Mesendoderm (in vitro differentiated cells): ENCODE measurements at places on chromosomes 6 and 20.

DNA sequence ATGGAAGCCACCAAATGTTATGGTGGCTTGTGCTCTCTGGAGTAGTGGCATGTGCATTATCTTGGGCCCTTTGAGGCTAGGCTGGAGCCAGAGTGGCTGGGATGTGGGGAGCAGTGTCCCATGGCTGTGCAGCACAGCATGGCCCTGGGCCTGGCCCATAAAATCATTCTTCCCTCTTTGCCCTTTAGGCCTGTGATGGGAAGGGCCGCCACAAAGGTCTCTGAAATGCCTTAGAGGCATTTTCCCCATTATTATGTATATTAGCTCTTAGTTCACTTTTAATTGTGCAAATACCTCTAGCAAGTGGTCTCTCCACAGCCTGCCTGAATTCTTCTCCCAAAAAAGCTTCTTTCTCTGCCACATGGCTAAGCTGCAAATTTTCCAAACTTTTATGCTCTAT is 297.3 kb upstream of the IRAK1BP1 start:
- DNase-seq: no peak

DNA sequence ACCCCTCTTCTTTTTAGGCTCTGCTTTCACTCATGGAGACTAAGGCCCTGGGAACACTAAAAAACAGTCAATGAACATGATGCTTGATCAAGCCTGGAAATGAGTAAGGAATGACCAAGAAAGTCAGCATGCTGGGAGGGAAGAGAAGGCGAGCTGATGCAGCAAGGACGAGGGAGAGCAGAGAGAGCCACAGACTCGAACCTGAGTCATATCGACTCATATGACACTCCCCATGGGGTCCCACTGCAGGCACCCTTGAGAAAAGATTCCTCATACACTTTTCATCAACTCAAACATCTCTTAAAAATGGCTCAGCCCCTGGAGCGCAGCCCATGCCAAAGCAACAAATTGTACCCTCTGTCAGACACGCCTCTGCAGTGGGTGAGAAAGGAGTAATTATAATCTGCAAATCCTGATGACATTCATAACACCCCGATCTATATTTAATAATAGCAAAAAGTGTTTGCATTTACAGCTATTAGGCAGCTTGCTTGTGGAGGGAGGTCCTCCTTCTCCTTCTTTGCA is 127.2 kb downstream of the F13A1 start:
- DNase-seq: no peak

DNA sequence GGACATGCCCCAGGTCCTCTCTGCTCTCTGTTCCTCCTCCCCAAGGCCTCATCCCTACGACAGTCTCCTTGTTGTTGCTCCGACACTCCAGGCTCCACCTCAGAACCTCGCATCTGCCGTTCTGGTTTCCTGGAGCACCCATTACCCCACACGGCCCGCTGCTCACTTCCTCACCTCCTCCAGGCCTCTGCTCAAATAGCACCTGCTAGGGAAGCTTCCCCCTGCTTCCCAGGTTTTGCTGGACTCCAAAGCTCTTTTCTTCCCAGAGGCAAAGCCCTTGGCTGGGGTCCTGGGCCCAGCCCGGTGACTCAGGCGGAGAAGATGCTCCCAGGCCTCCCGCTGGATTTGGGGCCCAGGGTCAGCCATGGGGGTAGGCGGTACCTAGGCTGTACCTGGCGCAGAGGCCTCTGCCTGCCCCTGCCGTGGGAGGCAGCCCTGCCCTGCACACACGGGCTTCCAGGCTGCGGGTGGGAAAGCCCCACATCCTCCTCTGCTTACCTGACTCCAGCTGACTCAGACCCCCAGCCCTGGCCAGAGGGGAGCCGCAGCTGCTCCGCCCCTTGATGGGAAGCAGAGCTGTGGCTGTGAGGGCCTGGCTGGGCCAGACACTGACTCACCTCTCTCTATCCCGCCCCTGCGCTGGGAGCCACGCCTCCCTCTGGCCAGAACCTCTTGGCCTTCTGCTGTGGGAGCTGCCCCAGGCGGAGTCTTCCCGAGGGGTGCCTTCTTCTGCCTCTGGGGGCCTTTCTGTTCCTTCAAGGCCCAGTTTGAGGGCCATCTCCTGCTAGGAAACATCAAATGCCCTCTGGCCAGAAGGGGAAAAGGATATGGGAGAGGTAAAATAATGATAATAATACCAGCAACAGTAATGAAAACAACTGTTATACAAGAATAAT is 130.5 kb downstream of the CEBPB start:
- peak; percentile 94 for DNase-seq

- peak; percentile 83 for DNase-seq
These were observed 72.3 kb downstream of the RAMACL start for GRCh38 chr6:166514196-166514595.

DNA sequence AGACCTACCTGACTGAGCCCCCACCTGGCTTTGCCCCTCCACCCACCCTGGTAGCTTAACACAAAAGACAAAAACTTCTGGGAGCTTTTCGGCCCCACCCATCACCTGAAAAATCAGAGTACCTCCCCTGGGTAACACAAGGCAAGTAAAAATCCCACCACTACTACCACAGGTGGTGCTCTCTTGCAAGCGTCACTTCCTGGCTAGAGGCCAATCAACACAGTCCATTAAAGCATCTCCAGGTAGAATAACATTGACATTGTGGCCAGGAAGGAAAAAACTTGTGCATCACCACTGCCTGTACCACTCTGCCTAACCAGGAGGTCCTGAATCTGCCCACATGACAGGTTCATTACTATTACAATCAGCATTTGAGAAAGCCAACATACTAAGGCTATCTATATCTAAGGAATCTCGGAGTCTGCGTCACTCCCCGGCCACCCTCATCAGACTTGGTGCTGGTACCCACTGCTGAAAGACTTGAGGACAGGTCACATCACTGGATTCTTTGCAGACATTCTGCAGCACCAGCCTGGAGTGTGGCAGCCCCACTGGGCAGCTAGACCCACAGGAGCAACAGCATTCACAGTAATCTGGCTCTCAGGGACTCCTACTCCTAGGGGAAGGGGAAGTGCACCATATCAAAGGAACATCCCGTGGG is 125.9 kb downstream of the CDK19 start:
- peak; percentile 29 for DNase-seq

DNA sequence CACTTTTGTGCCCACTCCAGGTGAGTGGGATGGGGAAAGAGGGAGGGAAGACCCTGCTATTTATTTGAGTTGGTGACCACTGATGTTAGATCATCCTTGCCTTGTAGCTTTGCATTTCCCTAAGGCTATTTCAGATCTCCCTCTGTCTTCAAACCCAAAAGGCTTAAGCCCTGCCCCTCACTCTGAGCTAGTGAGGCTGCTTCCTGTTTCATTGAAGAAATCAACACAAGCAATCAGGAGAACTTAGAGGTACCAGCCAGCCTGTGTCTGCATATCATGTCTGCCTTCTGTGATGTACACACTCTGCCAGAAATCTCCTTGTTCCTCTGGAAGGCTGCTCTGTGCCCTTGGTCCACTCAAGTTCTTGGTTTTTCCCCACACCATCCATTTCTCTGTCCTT is 135.3 kb downstream of the ARID1B start:
- DNase-seq: peak; percentile 85

DNA sequence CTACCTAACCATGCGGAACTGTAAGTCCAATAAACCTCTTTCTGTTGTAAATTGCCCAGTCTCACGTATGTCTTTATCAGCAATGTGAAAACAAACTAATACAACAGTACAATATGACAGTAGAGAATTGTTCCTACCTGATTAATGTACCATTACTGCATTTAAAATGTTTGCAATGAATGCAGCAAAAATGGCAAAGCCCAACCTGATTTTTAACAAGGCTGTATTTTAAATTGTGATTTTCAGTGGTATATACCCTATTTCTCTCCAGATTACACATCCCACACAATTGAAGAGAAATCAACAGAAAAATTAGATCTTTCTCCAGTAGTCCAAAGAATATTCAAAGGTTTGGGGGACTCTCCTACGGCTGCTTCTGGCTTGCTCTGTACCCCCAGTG is 3.3 kb upstream of the PCSK2 start:
- no peak for DNase-seq

- DNase-seq: no peak
These were observed 65.0 kb upstream of the ASCC3 start for GRCh38 chr6:100946021-100946540.

GRCh38 chr6:14217728-14218518 is 100.4 kb downstream of the CD83 start:
- DNase-seq: no peak

DNA sequence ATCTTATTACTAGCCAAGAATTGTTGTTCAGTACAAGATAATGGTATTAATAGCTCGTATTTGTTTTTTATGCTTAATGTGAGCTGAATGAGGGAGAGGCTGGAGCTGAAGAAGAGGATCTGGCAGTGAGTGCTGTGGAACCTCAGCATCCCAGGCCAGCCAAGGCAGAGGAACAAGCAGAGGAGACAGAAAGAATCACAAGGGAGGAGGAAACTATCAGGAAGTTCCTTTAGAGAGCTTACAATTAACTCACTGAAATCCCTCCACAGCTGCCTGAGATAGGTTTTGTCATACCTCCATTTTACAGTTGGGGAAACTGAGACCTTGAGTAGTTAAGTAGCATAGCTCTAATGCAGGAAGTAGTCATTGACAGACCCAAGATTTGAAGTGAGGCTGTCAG is 39.9 kb upstream of the TULP4 start:
- DNase-seq: no peak

GRCh38 chr20:43238833-43239232 is 49.1 kb upstream of the PTPRT start:
- DNase-seq: peak; percentile 69

DNA sequence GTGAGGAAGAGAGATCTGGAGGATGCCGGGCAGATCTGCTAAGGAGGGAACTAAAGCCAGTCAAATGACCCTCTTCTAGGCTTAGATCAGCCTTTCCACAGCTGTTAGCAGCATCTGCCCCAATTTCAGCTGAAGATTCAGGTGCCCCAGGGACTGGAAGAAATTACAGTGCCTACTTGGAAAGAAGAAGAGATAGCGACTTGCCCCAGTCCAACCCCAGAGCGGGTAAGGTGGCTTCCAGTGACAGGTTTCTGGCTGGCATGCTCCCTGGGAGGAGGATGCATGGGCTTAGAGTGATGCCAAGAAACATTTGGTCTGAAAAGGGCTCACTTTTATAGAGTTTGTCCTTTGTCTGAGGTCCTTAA is 620 bp downstream of the TJAP1 start:
- no peak for DNase-seq

DNA sequence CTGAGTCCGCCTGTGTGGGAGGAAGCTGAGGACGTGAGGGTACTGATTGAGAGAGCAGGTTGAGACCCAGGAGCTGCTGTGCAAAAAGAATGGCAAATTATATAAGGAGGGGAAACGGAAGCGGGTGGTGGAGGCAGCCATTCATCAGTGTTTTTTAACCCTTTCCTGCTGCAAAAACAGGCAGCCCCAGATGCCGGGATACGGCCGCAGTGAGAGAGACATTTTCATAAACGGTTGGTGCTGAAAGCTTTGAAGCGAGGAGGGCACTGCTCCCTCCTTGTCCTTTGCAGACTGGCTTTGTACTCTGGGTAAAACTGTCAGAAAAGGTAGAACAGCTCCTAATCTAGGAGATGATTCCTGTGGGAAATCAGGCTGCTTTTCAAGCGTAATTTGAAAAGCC is 56.4 kb downstream of the TTI1 start:
- peak; percentile 16 for DNase-seq

DNA sequence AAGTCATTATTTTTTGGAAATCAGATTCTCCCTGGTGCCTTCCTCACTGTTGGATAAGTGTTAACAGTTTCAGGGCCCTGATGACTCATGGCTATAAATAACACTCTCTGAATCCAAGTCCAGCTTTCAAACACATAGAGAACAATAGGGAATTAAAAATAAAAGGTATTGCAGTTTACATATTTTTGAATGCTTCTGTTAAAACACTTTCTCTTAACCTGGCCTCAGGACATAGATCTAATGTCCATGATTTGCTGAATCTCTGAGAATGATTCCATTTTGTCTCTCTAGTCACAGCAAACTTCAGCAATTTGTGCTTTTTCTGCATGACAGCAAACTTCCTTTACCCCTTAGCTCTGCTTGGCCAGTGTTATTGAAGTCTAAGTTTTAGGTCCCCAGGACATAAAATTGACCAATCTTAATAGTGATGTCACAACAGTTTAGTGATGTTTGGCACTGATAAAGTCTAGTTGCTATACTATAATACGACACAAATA is 1192.4 kb upstream of the CITED2 start:
- DNase-seq: peak; percentile 11

DNA sequence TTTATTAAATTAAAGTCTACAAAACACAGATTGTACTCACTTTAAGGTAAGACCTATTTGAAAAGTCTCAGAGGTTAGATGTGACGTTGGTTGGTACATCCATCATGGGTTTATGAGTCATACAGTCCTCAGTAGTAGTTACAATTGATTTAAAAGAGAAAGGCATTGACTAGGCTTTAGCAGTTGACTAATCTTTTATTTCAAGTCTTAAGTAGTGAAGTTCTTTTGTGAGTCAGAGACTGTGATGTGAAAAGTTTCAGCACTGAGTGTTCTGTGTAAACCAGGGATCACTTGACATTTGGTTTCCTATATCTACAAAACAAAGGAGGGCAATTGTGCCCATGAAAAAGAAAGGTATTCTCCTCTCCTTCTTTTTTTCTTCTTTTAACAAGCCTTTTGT is 221.3 kb downstream of the GRIK2 start:
- DNase-seq: peak; percentile 23

- DNase-seq: peak; percentile 11
These were observed 47.0 kb downstream of the DTNBP1 start for GRCh38 chr6:15615802-15616201.

GRCh38 chr6:21999012-21999528 is 297.8 kb downstream of the PRL start:
- DNase-seq: peak; percentile 77

DNA sequence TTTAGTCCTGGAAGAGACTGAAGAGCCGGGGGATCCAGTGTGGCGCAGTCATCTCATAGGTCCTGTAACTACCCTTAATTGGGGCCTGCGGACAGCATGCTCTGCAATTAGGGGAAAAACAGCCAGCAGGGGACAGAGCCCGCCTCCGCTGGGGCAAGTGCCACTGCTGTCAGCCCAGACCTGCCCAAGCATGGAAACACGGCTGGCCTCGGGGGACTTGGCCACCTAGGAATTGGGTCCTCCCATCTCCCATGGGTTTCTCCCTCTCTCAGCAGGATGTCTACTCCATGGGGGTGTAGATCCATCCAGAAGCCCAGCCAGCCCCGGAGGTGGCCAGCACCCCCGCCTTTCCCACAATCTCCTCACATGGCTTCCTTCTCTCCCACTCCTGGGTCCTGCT is 3.6 kb downstream of the GHRH start:
- DNase-seq: peak; percentile 33

GRCh38 chr6:132314432-132314831 is 86.8 kb downstream of the MOXD1 start:
- DNase-seq: peak; percentile 19

GRCh38 chr6:159068904-159069578 is 24.2 kb upstream of the TAGAP start:
- peak; percentile 25 for DNase-seq

GRCh38 chr6:63492476-63492875 is 79.8 kb upstream of the LOC128125822 start:
- no peak for DNase-seq
